M059J (cell line): ENCODE measurements at places on chromosomes 3 and 15. TPM values are rescaled to one million over a fixed set of nuclear protein-coding genes. Genes with fewer than 3 reads are reported as not detected.
A peak's percentile ranks its signal among the peaks of the same experiment; 100 is the strongest.

DNA sequence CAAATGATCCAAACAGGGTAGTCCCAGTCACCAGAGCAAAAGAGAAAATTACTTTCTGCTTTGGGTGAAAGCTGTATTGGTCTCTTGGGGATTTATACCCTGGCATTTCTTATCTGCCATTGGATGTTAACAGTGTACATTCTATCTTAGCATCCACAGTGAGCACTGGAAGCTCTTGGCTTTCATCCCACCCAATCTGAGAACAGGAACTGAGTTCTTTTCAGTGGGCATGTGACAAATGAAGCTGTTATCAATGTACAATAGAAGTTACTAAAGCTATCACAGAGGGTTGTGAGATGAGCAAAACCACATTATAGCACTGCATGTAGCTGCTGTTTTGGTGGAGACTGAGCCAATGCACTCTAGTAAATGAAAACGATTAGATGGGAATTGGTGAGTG, 300.7 kb downstream of the TUSC7 start:
- DNase-seq, result no peak

DNA sequence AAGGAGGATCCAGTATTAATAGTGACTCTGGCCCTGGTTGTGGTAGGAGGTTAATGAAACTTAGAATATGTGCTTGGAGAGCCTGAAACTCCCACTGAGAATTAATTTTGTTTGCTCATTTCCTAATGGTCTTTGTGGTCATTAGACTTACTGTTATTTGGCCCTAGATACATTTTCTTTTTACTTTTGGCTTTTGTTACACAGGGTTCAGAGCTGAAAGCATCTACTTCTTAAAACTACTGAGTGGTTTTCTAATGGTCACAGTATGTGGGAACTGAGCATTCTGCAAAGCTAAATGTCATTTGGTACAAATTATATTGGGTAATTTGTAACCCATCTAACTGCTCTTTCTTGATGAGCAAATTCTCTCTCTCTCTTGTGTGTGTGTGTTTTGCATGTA, 433.4 kb upstream of the IL12A start:
- no peak for DNase-seq

GRCh38 chr15:101126618-101127505, 125.0 kb downstream of the CHSY1 start:
- peak; percentile 74 for DNase-seq

- DNase-seq, result no peak
Measured at GRCh38 chr15:42474827-42475226, 16.1 kb downstream of the ZNF106 start.

DNA sequence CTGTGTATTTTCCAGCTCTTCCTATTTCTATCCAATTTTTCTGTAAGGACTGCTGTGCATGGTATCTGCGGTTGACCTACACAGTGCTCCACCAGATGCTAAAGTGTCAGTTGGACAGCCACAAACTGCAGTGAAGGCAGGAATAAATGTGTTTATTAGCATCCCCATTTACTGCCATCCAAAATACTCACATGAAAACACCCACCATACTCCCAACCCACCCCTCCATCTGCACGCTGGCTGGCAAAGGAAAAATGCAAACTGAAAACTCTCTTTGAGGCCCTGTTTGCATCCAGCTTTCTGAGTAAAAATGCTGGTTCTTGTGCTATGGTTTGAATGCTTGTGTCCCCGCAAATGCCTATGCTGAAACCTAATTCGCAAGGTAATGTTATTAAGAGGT, 515.5 kb downstream of the ZNF385D start:
- DNase-seq, result no peak

DNA sequence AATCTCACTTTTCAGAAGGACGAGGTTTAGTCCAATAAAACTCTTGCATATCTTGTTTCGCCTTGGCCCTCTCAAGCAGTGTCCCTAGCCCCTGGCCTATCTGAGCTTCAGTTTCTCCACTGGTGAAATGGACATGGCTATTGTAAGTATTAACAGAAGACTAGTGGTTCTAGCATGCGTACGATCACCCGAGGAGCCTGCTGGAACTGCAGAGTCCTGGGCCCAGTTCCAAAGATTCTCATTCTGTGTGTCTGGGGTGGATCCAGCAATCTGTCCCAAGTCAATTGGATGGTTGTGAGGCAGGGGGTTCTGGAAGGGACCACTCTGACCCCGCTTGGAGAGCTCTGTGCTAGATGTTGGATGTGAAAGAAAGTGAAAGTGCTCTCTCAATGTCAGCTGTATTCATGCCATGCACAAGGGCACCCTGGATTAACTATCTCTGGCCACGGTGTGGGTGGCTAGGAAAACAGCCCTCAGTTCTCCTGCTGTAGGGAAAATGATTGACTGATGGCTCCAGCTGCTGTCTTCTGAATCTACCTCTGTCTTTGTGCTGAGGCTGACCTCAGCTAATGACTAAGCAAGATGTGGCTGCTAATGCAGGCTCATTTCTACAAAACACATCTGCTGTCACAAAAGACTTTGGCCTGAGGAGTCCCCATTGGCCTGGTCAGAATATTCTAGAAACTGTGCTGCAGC, 1.9 kb upstream of the PLA1A start:
- peak; percentile 29 for DNase-seq

DNA sequence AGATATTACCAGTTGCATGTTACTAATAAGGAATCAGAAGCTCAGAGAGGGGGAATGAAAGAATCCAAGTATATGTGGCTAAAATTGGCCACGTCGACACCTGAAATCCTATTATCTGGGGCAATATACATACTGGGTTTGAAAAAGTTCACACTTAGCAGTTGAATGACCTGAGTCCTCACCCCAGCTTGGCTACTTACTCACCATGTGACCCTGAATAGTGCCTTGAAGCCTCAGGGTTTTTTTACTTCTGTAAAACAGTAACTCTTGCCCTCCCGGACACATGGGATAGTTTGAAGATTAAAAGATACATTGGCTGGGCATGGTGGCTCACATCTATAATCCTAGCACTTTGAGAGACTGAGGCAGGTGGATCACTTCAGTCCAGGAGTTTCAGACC, 342.2 kb upstream of the TPRG1 start:
- DNase-seq, result no peak

GRCh38 chr15:70669966-70670658, 93.2 kb downstream of the UACA start:
- no peak for DNase-seq

The SNX4 gene
- total RNA-seq, result 48.2 and 54.5 TPM in 2 replicates

The GABRR3 gene
- total RNA-seq, result not detected in 2 replicates

The TM4SF18 gene
- 19.7 and 25.4 TPM in 2 replicates for total RNA-seq
